Sigmoid colon (tissue), 7 donors: ENCODE measurements at places on chromosomes 12 and 14. TPM values are rescaled to one million over a fixed set of nuclear protein-coding genes. Genes with fewer than 3 reads are reported as not detected.
A peak's percentile ranks its signal among the peaks of the same experiment; 100 is the strongest.

GRCh38 chr14:90274019-90274418, 17.7 kb downstream of the PSMC1 start:
- no peak overlapping the region for H3K27ac ChIP-seq
- no peak overlapping the region for H3K4me3 ChIP-seq
- H3K27me3 ChIP-seq: no peaks in the 10 kb centered on the region
- peaks cover 91% of the 10 kb centered on the region for H3K36me3 ChIP-seq
- no peak for DNase-seq

STYK1 gene
- not detected for total RNA-seq

BICDL1 gene
- total RNA-seq: 0.16 TPM

GRCh38 chr14:61281186-61281947, at the start of gene TMEM30B:
TSS of gene TMEM30B (minus strand) at chr14:61281338. CDS start at chr14:61281147, 191 bp downstream.
- H3K36me3 ChIP-seq: no peaks in the 10 kb centered on the region
- peaks cover 23% of the 10 kb centered on the region for H3K4me1 ChIP-seq
- peaks cover 10% of the 10 kb centered on the region for H3K27me3 ChIP-seq
- H3K27ac ChIP-seq: peak within 1 kb of the TSS; percentile 75

DNA sequence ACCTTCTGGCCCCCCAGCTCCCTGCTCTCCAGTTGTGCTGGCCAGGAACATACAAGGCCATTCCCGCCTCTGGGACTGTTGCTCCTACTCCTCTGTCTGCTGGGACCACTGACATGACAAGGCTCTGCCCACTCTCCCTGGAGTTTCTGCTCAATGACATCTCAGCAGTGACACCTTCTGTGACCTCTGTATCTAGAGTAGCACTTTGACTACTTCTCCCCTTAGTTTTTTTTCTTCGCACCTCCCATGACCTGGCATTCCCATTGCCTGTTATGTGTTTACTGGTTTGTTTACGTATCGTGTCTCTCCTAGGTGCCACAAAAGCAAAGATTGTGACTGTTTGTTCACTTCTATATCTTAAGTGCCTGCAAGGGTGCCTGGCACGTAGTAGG, 40.1 kb upstream of the TMEM263 start:
- H3K4me1 ChIP-seq: no peaks in the 10 kb centered on the region
- no peak overlapping the region for H3K27ac ChIP-seq
- peaks cover 4% of the 10 kb centered on the region for H3K27me3 ChIP-seq
- no peak for DNase-seq
- no peak overlapping the region for H3K4me3 ChIP-seq

DNA sequence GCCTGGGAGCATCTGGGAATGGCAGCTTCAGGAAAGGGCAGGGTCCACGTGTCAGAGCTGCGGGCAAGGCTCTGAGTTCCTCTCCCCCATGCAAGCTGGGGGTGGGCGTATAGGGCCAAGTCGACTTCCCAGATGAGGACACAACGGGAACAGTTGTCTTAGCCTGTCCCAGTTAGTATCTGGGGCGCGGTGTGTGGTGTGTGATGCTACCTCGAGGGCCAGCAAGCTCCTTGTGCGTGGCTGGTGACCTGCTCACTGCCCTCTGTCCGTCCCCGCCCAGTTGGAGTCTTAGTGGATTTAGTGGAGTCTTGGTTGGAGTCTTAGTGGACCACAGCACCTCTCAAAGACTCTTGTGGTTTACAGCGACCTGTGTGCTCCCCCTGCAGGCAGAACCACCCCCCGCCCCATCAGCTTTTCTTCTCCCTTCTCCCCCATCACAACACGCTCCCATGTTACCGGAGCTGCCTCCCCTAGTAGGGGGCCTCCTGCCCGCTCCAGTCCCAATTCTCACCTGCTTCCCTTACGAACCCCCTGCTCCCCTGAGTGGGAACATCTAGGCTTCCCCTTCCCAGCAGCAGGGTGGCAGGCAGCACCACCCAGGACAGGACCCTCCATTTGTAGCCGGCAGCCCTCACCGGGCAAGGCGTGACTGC, 8.7 kb downstream of the ASPG start:
- no peak overlapping the region for H3K4me3 ChIP-seq
- no peak overlapping the region for H3K27ac ChIP-seq

KRT80 gene
- not detected for total RNA-seq

GRCh38 chr12:8048906-8049305, 16.4 kb downstream of the FOXJ2 start:
- H3K4me3 ChIP-seq: no peak overlapping the region
- no peak for DNase-seq
- H3K4me1 ChIP-seq: no peaks in the 10 kb centered on the region
- H3K27ac ChIP-seq: no peak overlapping the region
- no peaks in the 10 kb centered on the region for H3K27me3 ChIP-seq

- H3K4me3 ChIP-seq: no peak overlapping the region
- no peak overlapping the region for H3K27ac ChIP-seq
- DNase-seq: no peak
- H3K4me1 ChIP-seq: no peaks in the 10 kb centered on the region
These were observed 115.6 kb upstream of the TMTC1 start for GRCh38 chr12:29899212-29899931.

DNA sequence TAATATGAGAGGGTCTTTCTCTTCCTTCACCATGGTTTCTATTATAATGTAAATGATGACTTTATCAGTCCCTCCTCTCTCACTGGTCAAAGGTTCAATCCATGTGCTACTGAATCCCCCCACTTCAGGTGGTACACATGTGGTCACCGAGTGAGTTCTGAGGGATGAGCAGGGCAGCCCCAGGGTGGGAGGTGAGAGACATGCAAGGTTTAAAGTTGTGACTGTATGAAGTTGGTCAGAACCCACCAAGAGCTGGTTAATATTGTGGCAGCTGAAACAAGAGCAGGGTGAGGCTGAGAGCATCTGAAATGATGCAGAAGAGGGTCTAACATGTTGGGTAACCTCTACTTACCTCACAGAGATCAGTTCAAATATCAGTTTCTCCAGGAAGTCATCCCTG, 444.7 kb upstream of the FBXO33 start:
- no peaks in the 10 kb centered on the region for H3K36me3 ChIP-seq
- no peaks in the 10 kb centered on the region for H3K27me3 ChIP-seq
- H3K27ac ChIP-seq: no peak overlapping the region
- H3K4me1 ChIP-seq: no peaks in the 10 kb centered on the region
- no peak overlapping the region for H3K4me3 ChIP-seq
- no peak for DNase-seq

GRCh38 chr12:52049286-52049685, 2.0 kb upstream of the NR4A1 start:
- H3K27ac ChIP-seq: peak overlapping the region; percentile 100
- H3K27me3 ChIP-seq: no peaks in the 10 kb centered on the region
- H3K4me1 ChIP-seq: no peaks in the 10 kb centered on the region
- H3K36me3 ChIP-seq: peaks cover under 1% of the 10 kb centered on the region

MYO1H gene
- total RNA-seq: not detected

DNA sequence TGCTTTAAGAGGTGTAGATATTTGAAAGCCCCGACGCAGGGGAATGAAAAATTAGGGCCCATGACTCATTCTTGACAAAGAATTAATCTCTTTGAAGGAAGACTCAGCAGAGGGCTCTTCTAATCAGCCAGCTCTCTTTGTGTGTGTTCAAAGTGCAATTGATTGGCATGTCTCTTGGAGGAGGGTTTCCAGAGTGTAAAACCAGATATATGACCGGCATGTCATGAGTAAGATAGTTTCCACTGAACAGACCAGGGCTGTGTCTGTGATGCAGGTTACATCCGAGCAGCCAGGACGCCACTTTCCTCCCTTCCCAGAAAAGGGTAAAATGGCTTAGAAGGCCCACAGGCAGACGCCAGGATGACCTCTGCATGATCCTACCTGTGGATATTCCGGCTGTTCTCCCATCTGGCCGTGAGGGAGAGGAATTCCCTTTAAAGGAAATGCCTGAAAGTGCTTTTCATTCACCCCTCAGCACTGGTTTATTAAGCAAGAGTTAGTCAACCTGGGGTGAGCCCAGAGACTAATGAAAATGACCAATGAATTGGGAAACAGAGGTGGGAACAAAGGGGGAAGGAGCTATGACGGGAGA, 7.2 kb upstream of the KRT75 start:
- no peak for DNase-seq
- no peaks in the 10 kb centered on the region for H3K27me3 ChIP-seq
- H3K4me1 ChIP-seq: peaks cover 20% of the 10 kb centered on the region
- H3K4me3 ChIP-seq: no peak overlapping the region

PLEKHD1 gene
- total RNA-seq: 0.55 TPM

DNA sequence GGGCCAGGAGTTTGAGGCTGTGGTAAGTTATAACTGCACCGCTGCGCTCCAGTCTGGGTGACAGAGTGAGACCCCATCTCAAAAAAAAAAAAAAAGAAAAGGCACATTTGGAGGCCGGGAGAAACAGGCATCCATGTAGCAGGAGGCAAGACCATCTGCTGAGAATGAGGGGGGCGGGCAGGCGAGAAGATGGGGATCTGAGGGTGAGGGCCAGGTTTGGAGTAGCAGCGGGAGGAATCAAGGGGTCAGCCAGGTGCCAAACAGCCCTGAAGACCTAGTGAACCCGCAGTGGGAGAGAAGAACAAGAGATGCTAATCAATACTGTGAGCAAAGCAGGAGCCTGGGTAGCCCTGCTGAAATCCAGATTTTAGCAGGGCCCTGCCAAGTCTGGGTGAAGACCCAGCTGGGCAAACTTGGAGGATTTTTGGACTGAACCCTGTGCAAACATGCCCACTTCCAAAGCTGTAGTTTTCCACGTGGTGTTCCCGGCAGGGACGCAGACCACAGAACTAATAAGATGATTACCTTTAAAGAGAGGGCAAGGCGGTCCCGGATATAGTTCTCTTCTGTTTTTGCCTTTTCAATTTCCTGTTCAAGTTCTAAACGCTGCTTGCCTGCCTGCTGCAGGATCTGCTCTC, 61.0 kb downstream of the NIN start:
- no peaks in the 10 kb centered on the region for H3K27me3 ChIP-seq
- H3K27ac ChIP-seq: no peak overlapping the region
- peaks cover 12% of the 10 kb centered on the region for H3K36me3 ChIP-seq
- peaks cover 5% of the 10 kb centered on the region for H3K4me1 ChIP-seq

DNA sequence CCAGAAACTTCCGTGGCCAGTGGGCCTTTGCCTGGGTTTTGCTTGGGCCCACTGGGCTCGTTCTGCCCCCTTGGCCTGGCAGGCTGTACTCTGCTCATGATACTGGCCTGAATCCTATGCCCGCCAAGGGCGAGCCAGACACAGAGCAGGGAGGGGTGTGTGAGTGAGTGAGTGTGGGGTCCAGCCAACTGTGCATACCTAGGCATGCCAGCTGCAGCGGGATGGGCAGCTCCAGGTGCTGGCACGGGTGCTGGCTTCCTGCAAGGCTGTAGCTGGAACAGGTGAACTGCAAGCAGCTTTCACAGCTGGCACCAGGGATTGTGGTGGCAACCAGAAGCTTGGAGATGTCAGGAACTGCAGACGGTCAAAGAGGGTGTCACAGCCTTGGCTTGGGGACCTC, 1276.4 kb downstream of the SLC16A7 start:
- H3K27ac ChIP-seq: no peak overlapping the region
- H3K27me3 ChIP-seq: no peaks in the 10 kb centered on the region
- H3K4me3 ChIP-seq: no peak overlapping the region
- H3K4me1 ChIP-seq: no peaks in the 10 kb centered on the region
- DNase-seq: no peak

MOAP1 gene
- total RNA-seq: 65.3 TPM

DNA sequence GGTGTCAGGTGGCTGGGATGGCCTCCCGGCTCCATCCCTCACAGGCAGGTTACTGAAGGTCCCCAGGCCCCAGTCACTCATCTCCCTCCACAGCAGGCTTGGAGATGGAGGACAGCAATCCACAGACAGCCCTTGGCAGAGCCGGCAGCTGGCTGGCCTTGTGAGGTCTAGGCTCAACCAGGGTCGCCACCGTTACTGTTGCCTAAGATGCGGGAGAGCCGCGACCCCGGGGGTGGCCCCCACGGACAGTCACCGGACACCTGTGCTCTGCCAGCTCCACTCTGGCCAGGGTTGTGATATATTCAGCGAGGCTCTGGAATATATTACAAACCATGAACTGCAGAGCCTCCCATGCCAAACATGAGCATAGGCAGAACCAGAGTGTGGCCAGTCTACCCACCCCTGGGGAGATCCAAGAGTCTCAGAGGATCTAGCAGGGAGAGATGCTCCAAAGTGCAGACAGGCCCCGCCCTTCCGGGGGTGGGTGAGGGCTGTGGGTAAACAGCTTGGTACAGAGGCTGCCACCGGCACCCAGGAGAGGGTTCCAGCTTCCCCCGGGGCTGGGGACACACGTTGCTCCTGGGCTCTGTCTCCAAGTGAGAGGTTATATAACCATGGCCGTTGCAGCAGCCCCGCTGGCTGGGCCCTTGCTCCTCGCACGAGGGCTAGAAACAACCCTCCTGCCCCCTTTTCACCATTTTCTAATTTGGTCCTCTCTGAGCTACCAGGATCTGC, 55.9 kb upstream of the DIO3 start:
- peak; percentile 56 for DNase-seq
- no peaks in the 10 kb centered on the region for H3K4me1 ChIP-seq
- no peak overlapping the region for H3K27ac ChIP-seq
- no peaks in the 10 kb centered on the region for H3K36me3 ChIP-seq
- H3K4me3 ChIP-seq: no peak overlapping the region
- peaks cover 7% of the 10 kb centered on the region for H3K27me3 ChIP-seq

DNA sequence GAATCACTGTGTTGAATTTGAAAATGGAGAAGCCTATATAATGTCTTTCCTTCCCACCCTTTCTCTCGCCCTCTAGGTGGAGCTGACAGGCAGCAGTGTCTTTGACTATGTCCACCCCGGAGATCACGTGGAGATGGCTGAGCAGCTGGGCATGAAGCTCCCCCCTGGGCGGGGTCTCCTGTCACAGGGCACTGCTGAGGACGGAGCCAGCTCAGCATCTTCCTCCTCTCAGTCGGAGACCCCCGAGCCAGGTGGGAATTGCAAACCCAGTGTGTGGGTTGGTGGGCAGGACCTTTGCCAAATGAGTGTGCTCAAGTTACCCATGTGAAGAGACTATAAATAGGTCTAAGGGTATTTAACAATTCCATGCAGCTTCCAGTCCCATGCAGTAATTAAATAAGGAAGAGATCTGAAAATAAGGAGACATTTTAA, 274.7 kb downstream of the EGLN3 start:
- H3K27me3 ChIP-seq: no peaks in the 10 kb centered on the region
- H3K4me3 ChIP-seq: no peak overlapping the region
- no peaks in the 10 kb centered on the region for H3K36me3 ChIP-seq
- no peak overlapping the region for H3K27ac ChIP-seq
- DNase-seq: peak; percentile 60
- no peaks in the 10 kb centered on the region for H3K4me1 ChIP-seq

DNA sequence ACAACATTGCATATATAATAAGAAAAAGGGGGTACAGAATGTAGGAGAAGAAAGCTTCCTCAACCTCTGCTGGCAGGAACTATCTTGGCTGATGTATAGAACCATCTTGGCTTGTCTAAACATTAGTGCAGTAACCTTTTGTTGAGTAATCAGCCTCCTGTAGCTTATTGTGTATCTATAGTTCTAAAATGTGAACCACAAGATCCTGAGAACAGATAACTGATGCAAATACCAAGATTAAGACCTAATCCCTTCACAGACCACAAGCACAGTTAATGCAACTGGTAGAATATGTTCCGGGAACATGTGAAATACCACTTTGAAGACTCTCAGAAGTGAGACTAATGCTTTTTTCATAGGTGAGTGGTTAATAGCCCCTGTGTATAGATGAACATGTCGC, 50.7 kb upstream of the KCNC2 start:
- H3K36me3 ChIP-seq: no peaks in the 10 kb centered on the region
- no peak for DNase-seq
- no peaks in the 10 kb centered on the region for H3K27me3 ChIP-seq
- no peaks in the 10 kb centered on the region for H3K4me1 ChIP-seq
- H3K27ac ChIP-seq: no peak overlapping the region

GRCh38 chr14:89348722-89349121, 68.3 kb downstream of the FOXN3 start:
- no peaks in the 10 kb centered on the region for H3K4me1 ChIP-seq
- H3K36me3 ChIP-seq: no peaks in the 10 kb centered on the region
- no peak for DNase-seq
- no peak overlapping the region for H3K4me3 ChIP-seq
- no peak overlapping the region for H3K27ac ChIP-seq

CACNB3 gene
- total RNA-seq: 17.1 TPM

ADAMTS20 gene
- not detected for total RNA-seq
